Activated CD4-positive, CD25-positive, alpha-beta regulatory T cell (primary cell): ENCODE measurements at places on chromosomes 7 and 10.

DNA sequence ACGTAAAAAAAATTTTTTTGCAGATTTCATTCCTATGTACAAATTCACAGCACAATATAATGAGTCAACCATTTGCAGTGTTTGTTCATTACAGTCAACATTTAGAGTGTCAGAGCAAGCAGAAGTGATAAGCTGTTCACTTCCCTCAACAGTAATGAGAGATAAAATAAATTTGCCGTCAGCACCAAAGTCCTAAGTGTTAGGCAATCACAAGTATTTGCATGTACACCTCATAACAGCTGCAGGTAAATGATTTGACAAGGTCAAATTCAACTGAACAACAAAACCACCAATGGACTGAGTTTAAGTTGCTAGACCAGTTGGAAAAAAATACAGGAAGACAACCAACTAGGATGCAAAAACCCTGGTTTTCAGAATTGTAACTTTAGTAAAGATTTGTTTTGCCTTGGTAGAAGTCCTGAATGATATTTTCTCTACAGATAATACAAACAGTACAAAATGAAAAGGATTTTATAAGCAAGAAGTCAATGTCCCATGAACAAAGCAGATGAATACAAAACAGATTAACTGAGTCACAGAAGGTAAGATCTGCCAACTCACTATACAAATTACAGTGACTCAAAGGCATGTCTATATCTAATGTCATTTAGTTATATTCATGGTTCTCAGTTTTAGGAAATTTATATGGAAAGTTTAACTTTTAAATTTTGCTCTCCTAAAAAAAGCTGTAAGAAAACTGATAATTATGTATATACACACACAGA lies 10.4 kb downstream of the RAPGEF5 start:
- no peak for DNase-seq

GRCh38 chr7:69696686-69697685 lies 98.7 kb downstream of the AUTS2 start:
- no peak for DNase-seq

GRCh38 chr7:2729031-2729892 lies 41.3 kb downstream of the AMZ1 start:
- DNase-seq, result no peak

DNA sequence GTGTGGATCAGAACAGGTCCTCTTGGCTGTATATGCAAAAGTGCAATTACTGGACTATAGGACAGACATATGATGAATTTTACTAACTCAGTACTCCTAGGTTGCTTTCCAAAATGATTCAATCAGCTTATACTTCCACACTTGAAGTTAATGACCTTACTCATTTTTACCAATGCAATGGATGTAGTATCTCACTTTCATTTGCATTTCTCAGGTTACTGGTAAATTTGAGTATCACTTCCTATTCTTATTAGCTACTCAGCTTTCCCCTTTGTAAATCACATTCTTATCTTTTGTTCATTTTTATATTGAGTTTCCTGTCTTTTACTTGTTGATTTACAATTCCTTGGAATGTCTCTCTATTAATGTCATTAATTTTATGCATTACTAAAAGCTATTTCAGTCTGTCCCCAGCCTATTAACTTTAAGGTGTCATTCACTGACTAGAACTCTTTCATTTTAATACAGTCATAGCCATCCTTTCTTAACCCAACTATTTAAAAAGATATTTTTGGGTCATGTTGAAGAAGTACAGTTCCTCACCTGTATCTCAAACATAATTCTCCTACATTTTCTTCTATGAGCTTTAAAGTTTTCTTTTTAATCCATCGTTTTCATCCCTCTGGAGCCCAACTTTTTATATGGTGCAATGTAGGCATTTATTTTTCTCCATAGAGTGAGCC lies 88.6 kb downstream of the VIM start:
- DNase-seq, result no peak

DNA sequence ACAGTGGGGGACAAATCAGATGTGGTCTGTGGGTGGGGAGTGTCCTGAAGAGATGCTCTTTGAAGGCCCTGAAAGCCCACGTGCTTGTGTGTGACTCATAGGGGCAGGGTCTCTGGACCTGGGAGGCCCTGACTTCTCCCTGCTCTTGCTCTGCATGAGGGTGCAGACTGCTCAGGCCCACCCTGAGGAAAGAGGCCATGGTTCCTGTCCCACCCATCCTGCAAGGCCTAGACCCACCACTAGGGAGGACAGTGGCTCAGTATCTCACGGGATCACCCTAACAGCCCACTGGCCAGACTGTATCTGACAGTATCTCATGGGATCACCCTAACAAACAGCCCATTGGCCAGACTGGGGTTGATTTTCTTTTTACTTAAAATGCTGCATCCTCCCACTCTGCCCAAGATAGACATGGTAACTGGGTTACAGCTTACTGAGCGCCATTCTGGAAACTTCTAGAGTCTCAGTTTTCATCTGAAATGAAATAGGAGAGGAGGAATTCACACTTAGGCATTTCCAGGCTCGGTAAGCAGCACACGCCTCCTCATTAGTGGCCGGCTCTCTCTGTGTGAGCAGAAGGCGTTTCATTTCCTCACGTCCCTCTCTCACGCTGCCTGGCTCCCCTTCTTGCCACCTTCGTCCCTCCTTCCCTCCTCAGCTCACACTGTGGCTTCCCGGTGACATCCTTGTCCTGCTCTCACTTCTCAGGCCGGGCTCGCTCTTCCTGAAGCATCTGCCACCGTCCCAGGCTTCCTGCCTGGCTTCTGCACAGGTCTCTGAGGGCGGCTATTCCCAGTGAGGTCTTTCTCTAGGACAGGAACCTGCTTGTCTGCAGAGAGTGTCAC lies 242.6 kb downstream of the GLRX3 start:
- DNase-seq, result no peak

DNA sequence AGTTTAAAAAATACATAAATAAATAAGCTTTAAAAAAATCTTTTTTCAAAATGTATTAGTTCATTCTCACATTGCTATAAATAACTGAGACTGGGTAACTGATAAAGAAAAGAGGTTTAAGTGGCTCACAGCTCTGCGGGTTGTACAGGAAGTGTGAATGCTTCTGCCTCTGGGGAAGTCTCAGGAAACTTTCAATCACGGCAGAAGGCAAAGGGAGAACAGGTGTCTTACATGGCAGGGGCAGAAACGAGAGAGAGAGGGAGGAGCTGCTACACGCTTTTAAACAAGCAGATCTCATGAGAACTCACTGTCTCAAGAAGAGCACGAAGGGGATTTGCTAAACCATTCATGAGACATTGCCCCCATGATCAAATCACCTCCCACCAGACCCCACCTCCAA lies 114.6 kb downstream of the DNAJC1 start:
- DNase-seq, result no peak

DNA sequence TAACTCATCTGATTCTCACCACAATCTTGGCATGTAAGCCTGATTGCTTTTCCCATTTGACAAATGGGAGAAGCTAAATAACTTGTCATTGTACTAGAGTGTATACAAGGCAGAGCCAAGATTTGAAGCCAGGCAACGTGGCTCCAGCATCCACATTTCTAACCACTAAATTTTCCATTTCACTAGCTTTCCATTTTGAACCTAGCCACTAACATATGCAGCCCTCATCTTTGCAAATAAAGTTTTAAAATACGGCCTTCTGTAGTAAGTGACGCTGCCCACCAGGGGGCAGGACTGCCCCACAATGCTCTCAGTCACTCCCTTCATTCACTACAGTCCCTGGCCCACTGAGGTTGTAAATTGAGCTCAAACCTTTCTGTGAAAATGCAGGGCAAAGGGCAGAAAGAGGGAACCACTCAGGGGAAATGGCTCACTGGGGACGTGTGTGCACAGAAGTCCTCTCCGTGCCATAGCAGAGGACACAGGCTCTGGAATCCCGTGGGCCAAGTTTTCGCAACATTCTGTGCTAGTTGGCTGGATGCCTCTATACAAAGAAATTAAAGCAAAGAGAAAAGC lies 315.7 kb downstream of the TNS3 start:
- DNase-seq, result no peak

- no peak for DNase-seq
Measured at GRCh38 chr7:124752310-124752709, 13.3 kb downstream of the GPR37 start.

GRCh38 chr7:105268511-105269392 lies 120.0 kb downstream of the SRPK2 start:
- DNase-seq, result no peak
